ENCODE measurements at places on chromosomes 12 and 14.

DNA sequence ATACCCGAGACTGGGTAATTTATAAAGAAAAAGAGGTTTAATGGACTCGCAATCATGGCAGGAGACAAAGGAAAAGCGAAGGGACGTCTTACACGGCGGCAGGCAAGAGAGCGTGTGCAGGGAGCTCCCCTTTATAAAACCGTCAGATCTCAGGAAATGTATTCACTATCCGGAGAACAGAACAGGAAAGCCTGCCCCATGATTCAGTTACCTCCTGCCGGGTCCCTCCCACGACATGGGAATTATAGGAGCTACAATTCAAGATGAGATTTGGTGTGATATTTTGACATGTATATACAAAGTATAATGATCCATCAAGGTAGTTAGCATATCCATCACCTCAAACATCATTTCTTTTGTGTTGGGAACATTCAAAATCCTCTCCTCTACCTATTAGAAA lies 2.3 kb upstream of the CDCA4 start:
- DNase-seq: no peak

- DNase-seq: no peak
These were observed 56.6 kb upstream of the ERGIC2 start for GRCh38 chr12:29437575-29437974.

GRCh38 chr14:36512585-36513003 lies 7.4 kb downstream of the NKX2-1 start:
- DNase-seq: no peak

- no peak for DNase-seq
These were observed 24.7 kb downstream of the INSM2 start for GRCh38 chr14:35558680-35559079.

DNA sequence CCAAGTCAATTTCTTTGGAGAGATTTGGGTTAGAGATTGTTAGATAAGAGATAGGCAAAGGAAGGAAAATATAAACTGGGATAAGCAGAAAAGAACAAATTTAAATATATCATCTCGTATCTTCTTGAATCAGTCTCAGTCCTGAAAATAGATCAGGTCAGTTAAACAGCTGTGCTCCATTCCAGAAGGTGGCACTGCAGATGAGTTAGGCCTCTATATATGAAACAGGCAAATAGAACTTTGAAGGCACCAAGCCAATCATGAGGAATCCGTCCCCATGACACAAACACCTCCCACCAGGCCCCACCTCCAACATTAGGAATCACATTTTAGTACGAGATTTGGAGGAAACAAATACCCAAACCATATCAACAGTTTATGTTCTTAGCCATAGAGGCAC lies 605.5 kb upstream of the USP15 start:
- no peak for DNase-seq

DNA sequence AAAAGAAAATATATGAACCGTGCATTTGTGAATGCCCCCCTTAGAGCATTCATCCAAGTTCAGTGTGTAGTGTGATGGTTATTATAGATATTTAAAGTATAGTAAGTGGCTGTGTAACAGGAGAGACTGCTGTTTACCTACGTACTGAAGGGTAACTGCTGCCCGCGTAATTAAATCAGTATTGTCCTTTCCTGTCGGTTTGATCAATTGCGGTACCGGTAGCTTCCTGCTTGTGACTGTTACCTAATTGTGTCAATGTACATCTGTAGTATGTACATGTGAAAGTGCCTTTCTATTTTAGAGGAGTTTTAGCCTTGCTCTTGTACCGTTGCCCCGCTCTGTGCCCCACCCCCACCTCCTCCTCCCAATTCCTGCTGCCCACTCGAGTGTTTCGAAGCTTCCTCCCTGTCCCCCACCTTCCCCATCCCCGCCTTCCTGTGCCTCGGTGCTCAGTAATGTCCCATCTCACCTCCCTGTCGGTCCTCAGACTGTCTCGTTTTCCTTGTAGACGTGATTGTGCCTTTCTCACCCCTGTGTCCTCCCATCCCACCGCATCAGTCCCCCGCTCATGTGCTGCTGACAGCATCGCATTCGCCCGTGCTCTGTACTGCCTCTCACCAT lies 75.0 kb downstream of the KICS2 start:
- DNase-seq: no peak

DNA sequence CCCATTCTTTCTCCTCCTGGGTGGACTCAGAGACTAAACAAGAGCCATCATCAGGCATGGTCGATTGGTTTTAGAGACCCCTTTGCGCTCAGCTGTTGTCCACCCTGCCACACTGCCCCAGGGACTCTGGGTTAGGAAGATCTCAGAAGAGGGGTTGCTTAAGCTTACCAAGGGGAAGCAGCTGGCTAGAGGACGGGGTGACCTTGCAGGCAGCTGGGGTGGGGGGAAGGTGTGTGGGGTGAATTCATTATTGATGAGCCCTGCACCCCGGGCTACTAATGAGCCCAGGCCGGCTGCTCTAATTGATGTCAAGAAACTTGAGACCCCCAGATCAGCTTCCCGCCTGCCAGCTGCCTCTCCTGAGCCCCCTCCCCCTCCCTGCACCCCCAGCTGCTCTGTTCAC lies 8.7 kb upstream of the ZNF385A start:
- DNase-seq: no peak

DNA sequence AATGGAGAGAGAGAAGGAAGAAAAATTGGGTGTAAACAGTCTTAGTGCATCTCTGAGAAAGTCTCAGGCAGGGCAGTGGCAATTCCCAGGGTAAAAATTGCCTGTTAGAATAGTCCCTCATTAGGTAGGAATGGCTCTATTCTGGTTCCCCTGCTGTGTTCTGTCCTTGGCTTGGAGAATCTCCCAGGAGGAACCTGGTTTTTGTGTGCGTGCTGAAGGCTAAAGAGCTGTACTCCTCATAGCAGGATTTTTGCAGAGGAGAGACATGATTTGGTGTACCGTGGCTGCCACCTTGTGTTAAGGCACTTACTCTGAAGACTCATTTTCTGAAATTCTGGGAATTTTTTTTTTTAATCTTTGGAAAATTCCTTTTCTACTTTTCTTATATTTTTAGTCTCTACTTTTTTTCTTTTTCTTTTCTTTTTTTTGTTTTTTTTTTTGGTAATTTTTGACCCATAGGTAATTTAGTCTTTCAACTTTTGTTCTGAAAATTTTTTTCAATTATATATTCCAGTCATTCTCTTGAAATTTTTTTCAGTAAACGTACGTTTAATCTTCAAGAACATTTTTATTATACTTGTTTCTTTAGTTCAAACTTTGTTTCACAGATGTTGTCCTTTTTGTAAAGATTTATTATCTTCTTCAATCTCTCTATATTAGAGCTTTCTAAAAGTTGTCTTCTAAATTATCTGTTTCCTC lies 63.8 kb downstream of the FBXO33 start:
- peak; percentile 47 for DNase-seq

GRCh38 chr12:120362516-120363273 lies 6.3 kb downstream of the MSI1 start:
- no peak for DNase-seq

- no peak for DNase-seq
These were observed 18.9 kb downstream of the SNRPF start for GRCh38 chr12:95877622-95878021.

- DNase-seq: no peak
These were observed 36.0 kb downstream of the ADAMTS20 start for GRCh38 chr12:43516045-43516444.

DNA sequence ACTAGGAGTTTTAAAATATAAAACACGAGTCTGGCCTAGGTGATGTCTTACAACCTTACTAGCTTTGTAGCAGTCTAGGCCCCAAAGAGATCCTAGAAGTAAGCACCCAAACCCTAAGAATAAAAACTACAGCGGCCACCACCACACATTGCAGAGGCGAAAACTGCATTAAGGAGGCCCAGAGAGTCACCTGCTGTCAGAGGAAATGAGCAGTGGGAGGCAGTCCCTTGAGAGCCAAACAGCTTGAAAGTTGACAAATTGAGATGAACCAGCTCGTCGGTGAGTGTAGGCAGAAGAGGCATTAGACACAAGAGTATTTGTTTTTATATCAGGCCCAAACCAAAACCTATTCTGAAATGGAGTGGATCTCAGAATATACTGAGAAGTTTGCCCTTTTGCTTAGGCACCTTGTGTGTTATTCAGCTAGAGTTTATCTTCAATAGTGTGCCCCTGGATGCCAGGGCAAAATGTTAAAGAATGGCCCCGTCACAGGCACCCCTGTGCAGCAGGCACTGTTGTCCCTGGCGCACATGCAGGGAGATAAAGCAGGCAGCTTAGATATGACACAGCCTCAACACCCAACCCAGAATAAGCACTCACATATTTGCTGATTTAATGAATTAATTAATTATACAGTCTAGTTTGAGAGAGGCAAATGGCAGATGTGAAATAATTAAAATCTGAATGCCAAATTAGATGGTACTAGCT lies 56.7 kb downstream of the TTC7B start:
- peak; percentile 26 for DNase-seq

- no peak for DNase-seq
These were observed 177.8 kb downstream of the KIF26A start for GRCh38 chr14:104316121-104316722.

DNA sequence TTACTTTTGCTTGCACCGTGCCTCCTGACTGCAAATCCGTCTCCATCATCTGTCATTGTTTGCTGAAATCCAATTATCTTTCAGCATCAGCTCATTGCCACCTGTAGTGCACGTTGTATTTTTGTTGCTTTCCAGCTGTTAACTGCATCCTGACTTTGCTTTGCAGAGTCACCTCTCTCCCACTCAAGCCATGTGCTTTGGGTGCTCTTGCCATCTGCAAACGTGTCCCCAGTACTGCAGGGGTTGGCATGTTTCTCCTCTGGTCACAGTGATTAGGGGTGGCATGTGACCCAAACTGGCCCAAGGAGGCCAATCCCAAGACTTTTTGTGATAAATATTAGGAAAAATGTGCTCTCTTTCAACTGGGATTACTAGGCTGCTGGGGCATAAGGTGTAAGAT lies 10.5 kb upstream of the TMED2 start:
- no peak for DNase-seq

DNA sequence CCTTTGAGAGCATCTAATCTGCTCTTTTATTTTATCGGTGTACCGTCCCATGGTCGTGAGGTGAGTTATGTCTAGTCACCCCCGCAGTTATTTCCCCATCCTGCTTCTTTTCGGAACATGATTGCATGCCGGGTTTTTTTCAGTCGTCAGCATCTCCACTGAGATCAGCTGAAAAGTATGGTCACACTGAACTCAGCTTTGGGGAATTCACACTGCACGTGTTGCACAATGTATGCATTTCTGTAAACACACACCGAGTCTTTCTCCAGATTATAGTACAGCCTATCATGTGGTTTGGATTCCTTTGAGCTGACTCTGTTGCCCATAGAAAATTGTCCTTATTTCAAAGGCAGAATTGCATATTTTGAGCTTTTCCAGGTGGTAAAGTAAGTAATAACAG lies 24.6 kb downstream of the PLXNC1 start:
- DNase-seq: no peak

- DNase-seq: no peak
These were observed 155.2 kb downstream of the FBXL14 start for GRCh38 chr12:1439201-1439600.

DNA sequence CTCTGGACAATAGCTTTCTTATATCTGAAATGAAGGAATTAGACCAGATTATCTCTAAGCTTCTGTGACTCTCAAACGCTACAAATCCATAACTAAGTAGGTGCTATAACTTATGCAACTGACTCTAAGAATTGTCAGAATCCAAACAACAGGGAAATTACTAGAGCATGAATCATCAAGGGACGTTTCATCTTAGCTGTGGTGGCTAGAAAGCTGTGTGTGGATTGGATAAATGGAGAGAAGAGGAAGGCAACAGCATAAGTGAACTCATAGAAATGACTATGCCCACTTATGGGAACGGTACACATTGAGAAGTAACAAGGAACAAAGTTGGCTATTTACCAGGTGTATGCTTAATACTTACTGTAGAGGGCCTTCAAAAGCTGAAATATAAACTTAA lies 96.0 kb upstream of the NEDD1 start:
- no peak for DNase-seq

DNA sequence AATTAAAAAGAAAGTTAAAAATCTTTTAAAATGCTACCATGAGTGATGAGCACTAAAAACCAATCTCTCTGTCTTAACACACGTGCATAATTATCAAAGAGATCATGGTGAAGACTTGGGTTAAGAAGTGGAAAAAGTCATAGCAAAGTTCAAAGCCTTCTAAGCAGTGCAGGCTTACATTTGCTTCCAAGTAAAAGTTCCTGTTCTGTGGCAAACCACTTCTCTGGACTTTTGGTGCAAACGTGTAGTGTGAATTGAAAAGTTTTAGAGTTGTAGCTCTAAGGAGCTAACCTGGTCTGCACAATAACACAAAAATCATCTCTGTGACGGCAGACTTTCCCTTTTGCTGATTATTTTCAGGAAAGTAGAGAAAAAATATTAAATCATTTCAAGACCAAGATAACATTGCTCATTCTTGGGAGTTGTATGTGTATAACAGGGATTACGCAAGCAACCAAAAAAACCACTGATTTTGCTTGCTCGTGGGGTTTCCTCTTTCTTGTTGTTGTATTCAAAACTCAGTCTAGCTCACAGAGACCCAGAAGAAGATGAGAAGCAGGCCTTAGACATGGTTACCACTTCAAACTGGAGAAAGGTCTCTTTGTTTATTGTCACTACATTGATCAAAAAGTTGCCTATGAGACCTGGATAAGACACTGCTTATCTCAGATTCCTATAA lies 2.3 kb upstream of the GLIPR1 start:
- DNase-seq: peak; percentile 52

DNA sequence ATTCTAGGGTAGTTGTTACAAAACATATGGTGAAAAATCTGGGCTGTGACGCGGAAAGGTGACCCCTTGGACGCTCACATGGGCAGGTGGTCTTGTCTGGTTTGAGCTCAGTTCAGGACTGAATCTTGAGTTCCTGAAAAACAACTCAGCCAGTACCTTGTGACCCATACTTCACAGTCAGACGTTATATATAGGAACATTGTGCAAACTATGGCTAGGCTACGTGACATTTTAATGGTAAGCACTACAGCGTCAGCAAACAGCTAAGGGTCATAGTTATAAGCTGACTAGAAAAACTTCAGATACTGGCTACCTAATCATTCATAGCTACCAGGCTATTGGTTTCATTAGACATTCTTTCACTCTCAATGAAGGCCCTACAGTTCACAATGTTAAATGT lies 14.8 kb upstream of the EDDM3A start:
- DNase-seq: no peak

DNA sequence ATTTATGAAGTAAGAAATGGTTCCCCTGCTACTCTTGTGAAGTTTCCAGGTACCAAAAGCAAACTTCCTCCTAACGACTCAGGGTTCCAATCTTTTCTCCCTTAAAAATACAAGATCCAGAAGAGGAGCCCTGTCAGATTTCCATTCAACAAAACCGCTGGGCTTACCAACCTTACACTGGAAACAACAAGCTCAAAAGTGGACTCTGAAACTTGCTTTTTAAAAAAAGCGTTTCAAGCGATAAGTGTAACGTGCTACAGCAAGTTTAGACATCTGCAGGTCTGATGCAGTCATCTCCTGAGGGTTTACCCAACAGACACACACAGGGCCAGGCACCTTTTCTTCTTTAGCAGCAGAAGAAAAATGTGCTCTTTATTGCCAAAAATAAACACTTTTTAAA lies 6.9 kb upstream of the CREBL2 start:
- no peak for DNase-seq

- peak; percentile 66 for DNase-seq
These were observed 417.6 kb downstream of the PCNX1 start for GRCh38 chr14:71324767-71325272.

- DNase-seq: no peak
These were observed 3.0 kb downstream of the SETD1B start for GRCh38 chr12:121806546-121807423.
